ENCODE measurements at places on chromosomes 2 and 18.

DNA sequence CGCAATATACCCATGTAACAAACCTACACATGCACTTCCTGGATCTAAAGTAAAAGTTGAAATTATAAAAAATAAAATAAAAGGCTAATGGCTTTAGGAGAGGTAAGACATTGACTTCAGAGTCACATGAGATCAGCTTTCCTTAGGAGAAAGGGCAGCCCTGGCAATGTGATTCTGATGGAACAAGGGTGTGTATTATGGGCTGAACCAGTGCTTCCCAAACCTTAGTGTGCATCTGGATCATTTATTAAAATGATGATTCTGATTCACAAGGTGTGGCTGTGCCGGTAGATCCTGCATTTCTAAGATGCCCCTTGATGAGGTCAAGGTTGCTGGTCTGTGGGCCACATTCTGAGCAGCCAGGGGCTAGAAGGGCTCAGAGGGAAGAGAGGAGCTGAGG, 42.6 kb downstream of the LAMA3 start:
- no peak for DNase-seq

DNA sequence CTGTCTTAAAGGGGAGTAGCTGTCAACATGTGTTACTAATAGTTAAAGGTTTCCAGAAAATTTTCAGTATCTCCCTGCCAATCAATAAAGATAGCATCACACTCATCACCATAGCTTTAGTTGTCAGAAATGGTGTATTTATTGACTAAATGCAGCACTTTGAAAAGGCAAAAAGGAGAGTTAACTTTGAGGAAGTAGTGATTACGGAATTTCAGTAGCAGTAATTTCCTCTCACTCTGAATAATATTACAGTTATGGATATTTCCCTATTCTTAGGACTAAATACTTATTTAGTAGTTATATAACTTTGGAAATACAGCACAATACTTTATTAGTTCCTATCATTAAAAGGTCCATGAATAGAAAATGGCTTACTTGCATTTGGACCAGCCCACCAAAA, 250.5 kb downstream of the CAMKMT start:
- no peak for DNase-seq

- DNase-seq = no peak
These were observed 852 bp upstream of the KCNH7 start for GRCh38 chr2:162839419-162839818.

DNA sequence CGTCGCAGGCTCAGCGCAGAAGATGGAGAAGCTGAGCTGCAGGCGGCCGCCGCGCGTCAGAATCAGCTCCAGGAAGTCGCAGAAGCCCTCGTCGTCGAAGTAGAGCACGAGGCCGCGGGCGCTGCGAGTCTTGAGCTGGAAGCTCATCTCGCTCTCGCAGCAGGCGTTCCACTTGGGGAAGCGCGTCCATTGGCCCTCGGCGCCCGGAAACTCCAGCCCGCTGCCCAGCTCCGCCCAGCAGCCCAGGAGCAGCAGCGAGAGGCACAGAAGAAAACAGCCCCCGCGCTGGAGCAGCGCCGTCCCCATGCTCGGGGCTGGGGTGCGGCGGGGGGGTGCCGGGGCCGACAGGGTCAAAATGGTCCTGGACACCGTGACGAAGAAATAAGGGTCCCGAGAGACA, 4.0 kb downstream of the NRXN1 start:
- no peak for DNase-seq

DNA sequence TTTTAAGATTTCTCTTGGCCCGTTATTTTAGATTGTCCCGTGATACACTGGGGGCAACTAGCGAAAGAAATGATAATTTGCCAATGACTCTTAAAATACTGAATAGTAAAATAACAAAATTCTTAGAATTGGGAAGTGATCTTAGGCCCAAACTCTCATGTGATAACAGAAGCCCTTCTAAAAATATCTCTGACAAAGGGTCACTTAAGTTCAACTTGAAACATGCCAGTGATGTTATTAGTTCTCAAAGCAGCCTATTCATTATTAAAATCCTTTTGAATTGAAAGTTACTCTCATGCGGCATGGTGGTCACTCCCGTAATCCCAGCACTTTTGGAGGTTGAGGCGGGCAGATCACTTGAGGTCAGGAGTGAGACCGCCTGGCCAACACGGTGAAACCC, 920.9 kb downstream of the NRXN1 start:
- DNase-seq = no peak

DNA sequence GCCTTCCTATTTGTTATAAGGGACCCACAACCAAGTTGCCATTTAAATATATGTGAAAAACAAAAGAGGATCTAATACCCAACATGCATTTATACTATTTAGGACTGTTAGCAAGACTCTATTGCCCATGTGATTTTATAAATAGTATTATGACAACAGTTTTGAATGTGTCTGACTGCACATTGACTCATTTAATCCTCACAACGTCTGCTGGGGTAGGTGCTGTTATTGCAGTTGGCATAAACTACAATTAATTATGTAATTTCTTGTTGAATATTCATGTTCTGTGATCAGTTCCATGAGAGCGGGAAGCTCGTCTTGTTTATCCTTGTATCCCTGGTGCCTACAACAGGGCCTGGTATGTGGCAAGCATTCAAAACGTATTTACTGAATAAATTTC, 53.7 kb downstream of the SH2D6 start:
- DNase-seq = no peak

DNA sequence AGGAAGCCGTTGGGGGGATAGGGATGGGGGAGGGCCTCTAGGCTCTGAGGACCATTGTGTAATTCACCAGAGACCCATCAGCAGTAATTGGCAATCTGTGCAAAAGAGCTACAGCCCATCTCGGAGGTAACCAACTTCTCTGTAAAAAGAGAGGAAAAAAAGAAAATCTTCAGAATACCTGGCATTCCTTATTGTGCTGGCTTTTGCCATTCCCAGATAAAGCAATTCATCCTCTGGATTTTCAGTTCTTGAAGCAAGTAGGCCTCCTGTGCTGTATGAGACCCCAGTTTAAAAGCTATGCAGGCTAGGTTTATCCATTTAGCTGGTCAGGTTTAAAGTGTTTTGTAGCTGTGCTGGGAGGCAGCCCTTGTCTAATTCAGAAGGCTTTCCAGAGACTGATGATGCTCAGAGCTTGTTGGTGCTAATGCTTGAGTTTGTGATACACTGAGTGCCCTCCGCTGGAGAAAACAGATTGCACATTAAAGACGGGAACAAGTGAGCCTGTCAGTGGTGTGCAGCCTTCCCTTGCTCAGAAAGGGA, at the start of gene LRRTM4:
Gene LRRTM4, minus strand, starts transcription at position 446 of the 540 bp plus-strand sequence.
- no peak for DNase-seq

- no peak for DNase-seq
These were observed 268.2 kb downstream of the RPIA start for GRCh38 chr2:88959480-88960204.

DNA sequence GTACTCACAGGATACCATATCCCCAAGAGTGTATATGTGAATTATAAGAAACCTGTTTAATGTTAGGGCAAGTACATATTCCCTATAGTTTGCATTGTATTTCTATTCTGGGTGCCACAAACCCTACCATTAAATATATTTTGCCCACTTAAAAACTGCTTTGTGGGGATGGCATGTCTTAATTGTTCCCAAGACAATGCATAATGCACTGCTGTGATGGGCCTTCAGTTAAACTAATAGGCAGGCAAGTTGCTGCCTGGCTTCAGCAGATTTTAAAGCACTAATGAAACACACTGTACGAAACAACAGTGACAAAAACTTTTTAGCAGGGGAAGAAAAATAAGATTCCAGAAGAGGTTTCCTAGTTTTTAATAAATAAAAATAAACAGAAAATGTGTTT, 104.8 kb upstream of the VRK2 start:
- DNase-seq = no peak

GRCh38 chr2:234393354-234393753, 103.5 kb downstream of the ARL4C start:
- DNase-seq = peak; percentile 57

GRCh38 chr2:172429301-172429968, 2.0 kb downstream of the ITGA6 start:
- DNase-seq = no peak

- DNase-seq = no peak
These were observed 688.4 kb upstream of the PIK3C3 start for GRCh38 chr18:41266616-41267015.

DNA sequence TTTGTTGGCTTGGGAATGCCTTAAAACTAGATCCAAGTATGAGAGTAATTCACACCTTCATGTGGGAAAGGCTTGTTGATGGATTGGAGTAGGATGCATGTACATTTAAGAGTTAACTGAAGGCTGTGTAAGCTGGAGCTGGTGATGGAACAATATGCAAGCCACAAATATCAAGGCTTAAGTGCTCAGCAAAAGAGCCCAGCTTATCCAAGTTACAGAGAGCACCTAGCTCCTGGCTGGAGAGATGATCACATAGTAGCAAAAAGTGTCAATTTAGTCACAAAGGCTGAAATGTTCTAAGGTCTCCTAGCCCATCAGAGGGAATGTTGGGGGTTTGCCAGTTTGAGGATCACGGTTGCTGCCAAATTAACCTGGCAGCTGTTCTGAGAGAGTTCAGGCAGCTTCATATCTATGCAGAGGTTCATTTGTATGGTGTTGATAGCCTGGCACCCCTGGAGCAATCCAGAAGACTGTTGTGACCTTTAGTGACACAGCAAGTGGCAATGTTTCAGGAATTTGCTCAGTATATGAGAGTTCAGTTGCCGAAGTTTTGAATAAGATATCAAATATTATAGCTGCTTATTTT, 228.2 kb downstream of the DOK6 start:
- DNase-seq = no peak

GRCh38 chr2:240670402-240670801, 12.3 kb downstream of the AQP12B start:
- no peak for DNase-seq

DNA sequence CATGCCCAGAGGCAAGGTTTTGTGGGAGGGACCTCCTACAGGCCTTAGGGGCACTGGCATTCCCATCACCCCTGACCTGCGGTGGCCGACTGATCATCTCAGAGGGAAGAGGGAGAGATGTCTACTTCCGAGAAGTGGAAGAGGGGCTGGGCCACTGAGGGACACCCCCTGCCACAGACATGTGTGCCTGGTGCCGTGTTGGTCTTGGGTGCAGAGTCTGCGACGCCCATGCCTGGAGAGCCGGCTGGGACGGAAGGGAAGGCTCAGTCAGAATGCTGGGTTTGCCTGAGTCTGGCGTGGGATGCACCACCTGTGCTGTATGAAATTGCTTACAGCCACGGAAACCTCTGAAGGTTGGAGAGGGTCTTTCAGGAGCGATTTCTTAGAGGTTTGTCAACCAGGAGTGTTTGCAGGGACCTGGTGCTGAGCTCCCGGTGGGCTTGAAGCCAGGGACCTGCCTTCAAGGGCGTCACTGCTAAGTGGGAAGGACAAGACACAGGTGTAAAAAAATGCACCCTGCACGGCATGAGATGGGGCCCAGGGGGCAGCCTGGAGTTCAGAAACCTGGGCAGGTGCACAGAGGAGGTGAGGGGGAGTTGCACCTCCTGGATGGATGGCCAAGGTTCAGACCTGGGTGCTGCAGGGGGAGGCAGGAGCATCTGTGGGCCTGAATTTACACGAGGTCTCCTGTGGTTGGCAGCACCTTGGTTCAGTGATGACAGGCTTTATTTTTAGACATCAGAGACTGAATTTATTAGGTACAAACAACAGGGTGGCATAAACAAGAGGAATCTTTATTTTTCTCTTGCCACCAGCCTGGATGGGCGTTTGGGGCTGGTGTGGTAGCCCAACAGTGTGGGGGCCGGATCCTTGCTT, 100.3 kb downstream of the CTIF start:
- DNase-seq = no peak

DNA sequence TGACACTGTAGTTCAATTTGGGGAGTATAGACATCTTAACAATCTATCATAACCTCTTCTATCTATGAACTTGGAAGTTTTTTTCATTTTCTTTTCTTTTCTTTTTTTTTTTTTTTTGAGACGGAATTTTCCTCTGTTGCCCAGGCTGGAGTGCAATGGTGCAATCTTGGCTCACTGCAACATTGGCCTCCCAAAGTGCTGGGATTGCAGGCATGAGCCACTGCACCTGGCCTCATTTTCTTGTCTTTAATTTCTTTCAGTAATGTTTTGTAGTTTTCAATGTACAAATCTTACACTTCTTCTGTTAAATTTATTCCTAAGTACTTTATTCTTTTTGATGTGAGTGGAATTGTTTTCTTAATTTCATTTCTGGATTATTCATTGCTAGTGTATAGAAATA, 14.6 kb downstream of the ASAP2 start:
- DNase-seq = no peak

GRCh38 chr2:171389780-171390179, 44.0 kb downstream of the METTL8 start:
- DNase-seq = no peak

DNA sequence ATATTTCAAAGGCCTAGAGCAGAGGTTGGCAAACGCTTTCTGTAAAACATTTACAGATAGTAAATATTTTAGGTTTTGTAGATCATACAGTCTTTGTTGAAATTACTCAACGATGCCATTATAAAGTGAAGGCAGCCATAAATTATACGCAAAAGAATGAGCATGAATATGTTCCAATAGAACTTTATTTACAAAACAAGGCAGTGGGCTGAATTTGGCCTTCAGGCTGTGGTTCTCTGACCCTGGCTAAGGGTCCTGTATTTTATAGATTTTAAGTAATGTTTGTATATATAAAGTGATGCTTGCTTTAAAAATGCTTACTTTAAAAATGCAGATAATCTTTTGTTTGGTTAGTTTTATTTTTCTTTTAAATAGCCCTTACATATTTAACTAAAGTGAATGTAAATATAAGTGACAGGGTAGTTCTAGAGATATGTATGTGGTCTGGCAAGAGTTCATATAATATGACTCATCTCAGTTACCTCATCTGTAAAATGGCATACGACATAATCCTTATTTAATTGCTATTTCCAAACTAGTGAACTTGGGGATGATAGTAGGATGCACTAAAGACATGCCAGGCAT, 51.7 kb upstream of the ATP5MC3 start:
- DNase-seq = no peak

- no peak for DNase-seq
These were observed 1091.9 kb upstream of the FANCL start for GRCh38 chr2:59333007-59333406.

- peak; percentile 2 for DNase-seq
These were observed 968.5 kb downstream of the BCL11A start for GRCh38 chr2:59584958-59585357.

- peak; percentile 58 for DNase-seq
These were observed 1.4 kb downstream of the ARL4C start for GRCh38 chr2:234495251-234496054.

GRCh38 chr2:232351686-232352510, 26.7 kb upstream of the ALPP start:
- no peak for DNase-seq

- no peak for DNase-seq
These were observed 24.7 kb downstream of the ARL4C start for GRCh38 chr2:234472155-234472554.

DNA sequence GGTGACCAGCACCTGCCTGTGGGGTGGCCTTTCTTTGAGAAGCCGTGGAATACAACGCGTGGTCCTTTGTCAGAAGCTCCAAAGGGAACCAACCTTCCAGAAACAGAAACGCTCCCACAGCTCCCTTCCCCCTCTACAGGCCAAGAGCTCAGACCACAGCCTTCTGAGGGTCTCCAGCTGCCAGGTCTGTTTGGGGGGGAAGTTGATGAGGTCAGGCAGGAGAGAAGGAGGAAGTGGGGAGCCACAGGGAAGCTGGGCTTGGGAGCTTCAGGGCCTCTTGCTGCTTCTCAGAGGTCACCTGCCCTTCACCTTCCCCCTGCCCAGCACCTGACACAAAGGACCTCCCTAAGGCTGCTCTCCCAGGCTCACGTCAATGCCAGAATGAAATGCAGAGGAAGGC, 287.7 kb upstream of the ID2 start:
- DNase-seq = no peak

- no peak for DNase-seq
These were observed 58.6 kb upstream of the DOCK10 start for GRCh38 chr2:225100856-225101294.

GRCh38 chr2:100070078-100070477, 72.3 kb downstream of the AFF3 start:
- no peak for DNase-seq
